Mesendoderm (in vitro differentiated cells): ENCODE measurements at places on chromosomes 3 and 15.

DNA sequence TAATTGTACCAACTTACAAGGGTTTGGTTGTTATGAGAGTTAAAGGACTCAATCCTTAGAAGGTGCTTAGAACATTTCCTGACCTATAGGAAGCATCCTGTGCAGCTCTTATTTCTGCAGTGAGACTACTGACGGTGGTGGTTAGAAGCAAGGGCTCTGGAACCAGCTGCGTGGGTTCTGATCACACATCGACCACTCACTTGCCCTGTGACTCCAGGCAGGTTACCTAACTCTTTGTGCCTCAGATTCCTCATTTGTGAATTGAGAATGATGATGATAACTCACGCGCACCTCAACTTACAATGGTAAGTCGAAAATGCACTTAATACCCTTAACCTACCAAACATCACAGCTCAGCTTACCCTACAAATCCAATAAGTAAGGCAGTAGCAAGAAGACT, 80.7 kb upstream of the SPATA12 start:
- no peak for DNase-seq

DNA sequence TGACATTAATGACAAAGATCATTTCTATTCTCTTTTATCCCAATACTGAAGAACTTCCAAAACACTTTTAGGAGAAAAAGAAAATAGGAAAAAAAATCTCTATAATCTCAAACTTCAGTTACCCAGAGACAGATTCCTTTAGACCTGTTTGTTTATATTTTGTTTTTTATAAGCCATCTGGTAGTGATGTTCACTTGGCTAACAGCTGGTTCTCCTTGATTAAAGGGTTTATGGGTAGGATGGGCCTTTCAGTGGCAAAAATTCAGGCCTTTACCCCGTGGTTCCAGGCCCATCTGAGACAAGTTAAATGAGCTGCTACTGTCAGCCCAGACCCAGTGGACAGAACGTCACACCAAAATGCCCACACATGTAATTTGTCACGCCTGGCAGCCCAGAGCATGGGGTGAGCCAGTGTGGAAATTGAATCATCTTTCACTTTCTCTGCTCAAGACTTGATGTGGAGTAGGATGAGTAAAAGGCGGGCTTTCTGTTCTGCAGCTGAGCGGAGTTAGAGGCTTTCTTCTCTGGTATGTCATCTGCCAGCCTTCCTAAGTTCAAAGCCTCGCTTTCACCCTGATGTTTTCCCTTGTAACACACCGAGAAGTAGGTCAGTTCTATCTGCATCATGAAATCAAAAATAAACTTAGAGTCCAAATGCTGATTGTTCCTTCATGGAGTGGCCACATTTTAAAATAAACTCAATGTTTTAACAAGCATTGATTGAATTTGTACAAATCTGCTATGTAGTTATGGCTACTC, 62.5 kb upstream of the SKOR1 start:
- no peak for DNase-seq

DNA sequence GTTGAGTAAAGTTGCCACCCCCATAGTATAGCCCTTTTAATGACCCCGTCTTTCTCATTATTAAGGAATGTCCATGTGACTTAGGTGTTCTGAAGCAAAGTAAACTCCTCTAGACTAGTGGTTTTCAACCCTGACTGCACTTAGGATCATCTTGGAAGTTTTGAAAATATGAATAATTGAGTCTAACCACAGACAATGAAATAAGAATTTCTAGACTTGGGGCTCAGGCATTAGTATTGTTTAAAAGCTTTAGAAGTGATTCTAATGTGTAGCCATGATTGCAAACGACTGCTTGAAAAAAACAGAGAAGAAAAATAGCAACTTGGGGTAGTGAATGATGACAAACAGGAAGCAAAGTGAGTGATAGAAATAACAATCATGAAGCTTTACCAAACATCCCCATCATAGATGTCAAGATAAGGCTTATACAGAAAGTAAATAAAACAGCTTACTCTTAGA, 35.0 kb downstream of the ALCAM start:
- DNase-seq, result no peak

GRCh38 chr3:44114142-44114541, 127.5 kb upstream of the TOPAZ1 start:
- DNase-seq, result peak; percentile 74

DNA sequence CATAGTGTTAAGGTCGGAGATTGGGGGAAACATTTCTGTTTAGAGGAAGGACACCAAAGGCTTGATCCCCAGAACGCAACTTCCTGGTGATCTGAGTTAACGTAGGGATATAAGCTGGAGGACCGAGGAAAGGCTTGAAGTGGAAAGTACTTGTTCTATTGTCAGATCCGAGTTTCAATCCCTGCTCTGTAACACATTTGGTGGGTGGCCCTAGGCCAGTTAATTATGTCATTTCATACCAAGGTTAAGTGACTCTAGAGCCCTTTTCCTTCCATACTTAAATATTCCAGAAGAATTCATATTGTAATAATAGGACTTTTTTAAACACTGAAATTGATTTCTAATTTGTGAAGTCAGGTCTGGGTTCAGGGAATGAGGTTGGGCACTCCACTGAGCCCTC, 80.9 kb downstream of the RPLP1 start:
- no peak for DNase-seq
